Head of caudate nucleus (tissue), 42 donors: ENCODE measurements at places on chromosomes 4 and X.
A peak's percentile ranks its signal among the peaks of the same experiment; 100 is the strongest.

- no peak for DNase-seq
Observed at GRCh38 chrX:46710927-46711623, 47.8 kb downstream of the SLC9A7 start.

DNA sequence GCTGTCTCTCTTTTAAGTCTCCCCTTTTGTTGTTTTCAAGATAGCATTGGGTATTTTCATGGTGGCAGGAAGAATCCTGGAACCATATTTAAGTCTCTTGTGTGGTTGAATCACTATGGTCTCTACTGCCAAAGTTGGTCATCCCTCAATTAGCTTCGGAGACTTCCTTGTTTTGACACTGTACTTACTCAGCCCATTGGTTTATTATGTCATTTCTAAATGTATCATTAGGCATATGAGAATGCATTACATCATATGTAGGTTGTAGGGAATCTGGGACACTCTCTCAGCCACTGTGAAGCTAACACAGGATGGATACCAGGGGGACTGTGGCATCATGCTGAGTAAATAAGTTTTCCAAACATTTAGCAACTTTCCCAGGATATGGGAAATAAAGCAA lies 211.8 kb downstream of the DTHD1 start:
- no peak for DNase-seq

DNA sequence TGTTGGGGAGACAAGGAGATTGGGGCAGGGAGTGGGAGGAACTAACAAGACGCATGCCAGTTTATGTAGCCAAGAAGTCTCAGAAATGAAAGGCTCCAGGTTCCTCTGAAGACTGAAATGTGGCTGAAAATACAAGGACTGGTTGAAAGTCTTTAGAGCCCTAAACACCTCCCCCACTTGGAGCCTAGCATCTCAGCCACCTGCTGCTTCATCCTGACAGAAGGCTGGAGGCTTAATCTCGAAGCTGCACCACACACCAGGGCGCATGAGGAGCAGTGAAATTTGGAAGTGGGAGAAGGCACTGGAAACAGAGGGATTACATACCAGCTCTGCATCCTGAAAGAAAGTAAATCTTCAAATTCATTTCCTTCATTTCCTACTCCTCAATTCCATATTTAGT lies 160.7 kb upstream of the FTHL17 start:
- no peak for DNase-seq

DNA sequence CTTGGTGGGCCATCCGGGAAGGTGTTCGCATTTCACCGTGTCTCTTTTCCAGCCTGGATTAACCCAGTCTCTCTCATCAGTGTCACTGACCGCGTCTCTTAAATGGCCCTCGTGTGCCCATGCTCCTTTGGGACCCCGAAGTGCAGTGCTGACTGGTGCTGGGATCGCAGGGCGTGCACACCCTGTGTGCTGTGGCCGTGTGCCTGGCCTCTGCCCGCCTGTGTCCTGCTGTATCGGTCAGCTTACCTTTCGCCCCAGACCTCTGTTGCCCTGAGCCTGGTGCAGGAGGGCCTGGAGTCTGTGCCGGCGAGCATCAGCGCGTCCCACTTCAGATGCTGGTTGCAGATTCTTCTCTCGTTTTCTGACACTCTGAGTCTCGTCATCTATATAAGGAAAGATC lies 68.3 kb upstream of the HGFAC start:
- DNase-seq: no peak

GRCh38 chr4:184388106-184388505 lies 86.2 kb downstream of the IRF2 start:
- DNase-seq: no peak

GRCh38 chr4:5787311-5787710 lies 76.3 kb downstream of the EVC start:
- DNase-seq: no peak

GRCh38 chr4:150681063-150681462 lies 99.1 kb downstream of the MAB21L2 start:
- no peak for DNase-seq

DNA sequence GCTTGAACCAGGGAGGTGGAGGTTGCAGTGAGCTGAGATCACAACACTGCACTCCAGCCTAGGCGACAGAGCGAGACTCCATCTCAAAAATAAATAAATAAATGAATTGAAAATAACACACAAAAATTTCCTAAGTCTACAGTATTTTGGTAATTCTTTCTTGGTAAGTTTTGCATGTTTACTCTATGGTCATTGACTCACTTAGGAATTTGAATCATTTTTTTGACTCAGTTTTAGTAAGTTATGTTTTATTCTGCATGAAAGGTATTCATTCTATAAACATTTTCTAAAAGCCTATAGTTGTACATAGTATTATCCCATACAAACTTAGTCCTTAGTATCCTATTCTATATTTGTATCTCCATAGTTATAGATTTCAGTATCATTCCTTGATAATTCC lies 772.9 kb upstream of the SLIT2 start:
- no peak for DNase-seq

DNA sequence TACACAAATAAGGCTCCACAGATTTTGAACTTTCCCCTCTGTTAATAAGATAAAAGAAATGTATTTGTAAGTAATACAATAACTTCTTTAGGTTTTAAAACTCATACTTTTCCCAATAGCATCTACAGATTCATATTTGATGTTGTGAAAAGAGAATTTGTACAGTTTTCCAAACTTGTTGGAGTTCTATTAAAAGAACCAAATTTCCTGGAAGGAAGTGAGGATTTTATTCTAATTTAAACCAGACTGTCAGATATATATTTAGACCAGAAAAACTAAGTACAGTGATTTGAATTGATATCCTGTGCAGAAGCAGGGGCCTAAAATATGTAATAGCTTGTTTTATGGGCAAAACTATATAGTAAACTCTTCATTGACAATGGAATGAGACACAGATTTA lies 53.7 kb downstream of the NAA11 start:
- no peak for DNase-seq

DNA sequence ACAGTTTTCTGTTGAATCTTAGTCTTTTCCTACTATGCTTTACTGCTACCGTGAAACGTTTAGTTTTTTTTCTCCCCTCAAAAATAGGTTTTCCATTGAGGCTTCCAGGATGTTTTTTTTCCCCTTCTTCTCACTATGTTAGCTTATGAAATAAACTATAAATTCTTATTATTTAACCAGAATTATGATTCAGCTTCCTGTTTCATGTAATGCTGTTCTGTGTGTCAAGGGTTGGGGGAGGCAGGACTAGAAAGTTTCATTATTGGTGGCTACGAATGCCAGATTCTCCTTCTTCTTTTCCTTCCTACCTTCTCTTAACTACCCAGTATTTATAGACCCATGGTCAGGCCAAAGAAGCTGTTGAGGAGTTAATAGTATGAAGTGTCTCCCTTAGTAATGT lies 11.8 kb downstream of the CLCN5 start:
- DNase-seq: no peak

GRCh38 chr4:95267081-95267480 lies 281.7 kb downstream of the UNC5C start:
- DNase-seq: no peak

DNA sequence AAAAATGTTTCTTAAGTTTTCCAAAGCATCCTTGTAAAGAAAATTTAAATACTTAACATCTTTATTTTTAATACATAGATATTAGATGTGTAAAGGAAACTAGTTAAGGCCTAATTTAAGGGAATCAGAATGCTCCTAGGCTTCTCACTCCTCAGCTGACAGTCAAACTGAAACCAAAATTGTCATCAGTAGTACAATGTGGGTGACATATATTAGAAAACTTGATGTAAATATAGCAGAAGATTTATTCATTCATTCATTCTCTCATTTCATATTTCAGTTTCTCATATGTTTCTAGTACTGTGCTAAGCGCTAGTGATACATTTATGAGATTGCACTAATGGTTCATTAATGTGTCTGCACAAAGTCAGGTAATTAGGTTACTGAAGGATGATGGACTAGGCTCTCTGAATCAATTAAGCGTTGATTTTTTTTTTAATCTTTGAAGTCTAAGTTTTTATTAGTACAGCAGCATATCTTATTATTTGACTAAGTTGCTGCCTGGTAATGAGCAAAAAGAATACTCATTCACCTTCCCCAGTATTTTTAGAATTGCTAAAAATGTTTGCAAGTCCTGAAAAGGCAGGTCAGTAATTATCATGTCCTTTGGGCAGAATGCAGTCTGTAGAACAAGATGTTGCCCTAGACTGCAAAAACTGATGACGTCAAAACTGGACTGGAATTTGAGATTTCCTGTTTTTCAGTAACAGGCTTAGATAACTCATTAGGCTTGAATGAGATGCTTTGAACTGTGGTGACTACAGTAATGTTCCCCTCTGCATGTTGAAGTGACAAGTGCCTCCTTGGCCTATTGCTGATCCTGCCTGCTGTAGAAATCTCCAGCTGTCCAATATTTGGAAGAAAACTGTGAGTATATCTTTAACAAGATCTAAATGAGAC lies 128.7 kb downstream of the ARHGAP24 start:
- no peak for DNase-seq

GRCh38 chrX:51316271-51316670 lies 16.4 kb upstream of the NUDT10 start:
- DNase-seq: no peak

GRCh38 chr4:185713272-185713671 lies 98.7 kb downstream of the SORBS2 start:
- DNase-seq: no peak

DNA sequence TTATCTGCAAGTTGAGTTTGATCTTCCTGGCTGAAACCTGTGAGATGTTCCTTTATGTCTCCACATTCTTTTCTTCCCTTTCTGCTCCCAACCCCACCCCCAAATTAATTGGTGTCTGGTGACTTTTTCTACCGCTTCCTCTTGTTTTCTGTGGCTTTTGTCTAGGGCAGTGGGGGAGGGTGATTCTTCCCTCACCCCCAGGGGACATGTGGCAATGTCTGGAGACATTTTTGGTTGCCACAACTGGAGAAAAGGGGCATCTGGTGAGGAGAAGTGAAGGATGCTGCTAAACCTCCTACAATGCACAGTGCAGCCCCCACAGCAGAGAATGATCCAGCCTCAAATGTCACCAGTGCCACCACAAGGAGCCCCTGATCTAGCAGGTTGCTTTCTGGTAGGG lies 152.9 kb downstream of the NHS start:
- DNase-seq: no peak

DNA sequence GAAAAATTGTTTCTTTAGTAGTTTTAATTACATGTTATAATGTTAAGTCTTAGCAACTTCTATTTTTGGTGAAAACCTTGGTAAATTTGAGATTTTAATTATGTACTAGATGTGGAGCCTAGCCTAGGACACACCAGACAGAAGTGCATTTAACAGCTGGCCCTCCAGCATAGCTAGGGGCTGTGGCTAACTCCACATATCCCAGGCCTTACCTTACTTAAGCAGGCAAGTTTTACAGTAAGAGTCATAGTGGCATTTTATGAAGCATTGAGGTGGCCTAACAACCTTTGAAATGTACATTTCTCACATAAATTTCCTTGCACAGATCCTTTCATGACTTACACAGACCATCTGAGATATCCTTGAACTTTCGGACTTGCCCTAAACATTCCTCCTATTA lies 71.6 kb upstream of the C4orf54 start:
- no peak for DNase-seq

GRCh38 chrX:50469206-50469605 lies 1.4 kb downstream of the DGKK start:
- DNase-seq: no peak

DNA sequence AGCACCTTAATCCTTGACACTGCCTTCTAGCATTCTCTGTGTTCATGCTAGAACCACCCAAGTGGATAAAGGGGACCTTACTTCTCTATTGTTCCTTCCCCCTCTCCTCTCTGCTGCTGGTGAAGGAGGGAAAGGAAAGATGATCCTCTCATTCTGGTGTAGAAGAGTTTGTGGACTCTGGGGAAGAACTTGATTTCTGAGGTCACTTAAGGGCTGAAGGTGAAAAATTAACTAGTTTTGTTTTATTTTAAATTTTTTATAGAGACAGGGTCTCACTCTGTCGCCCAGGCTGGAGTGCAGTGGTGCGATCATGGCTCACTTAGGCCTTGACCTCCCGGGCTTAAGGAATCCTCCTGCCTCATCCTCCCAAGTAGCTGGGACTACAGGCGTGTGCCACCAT lies 29.8 kb downstream of the SMS start:
- DNase-seq: no peak

- DNase-seq: peak; percentile 75
Observed at GRCh38 chr4:173333658-173334084, 487 bp downstream of the HMGB2 start.

DNA sequence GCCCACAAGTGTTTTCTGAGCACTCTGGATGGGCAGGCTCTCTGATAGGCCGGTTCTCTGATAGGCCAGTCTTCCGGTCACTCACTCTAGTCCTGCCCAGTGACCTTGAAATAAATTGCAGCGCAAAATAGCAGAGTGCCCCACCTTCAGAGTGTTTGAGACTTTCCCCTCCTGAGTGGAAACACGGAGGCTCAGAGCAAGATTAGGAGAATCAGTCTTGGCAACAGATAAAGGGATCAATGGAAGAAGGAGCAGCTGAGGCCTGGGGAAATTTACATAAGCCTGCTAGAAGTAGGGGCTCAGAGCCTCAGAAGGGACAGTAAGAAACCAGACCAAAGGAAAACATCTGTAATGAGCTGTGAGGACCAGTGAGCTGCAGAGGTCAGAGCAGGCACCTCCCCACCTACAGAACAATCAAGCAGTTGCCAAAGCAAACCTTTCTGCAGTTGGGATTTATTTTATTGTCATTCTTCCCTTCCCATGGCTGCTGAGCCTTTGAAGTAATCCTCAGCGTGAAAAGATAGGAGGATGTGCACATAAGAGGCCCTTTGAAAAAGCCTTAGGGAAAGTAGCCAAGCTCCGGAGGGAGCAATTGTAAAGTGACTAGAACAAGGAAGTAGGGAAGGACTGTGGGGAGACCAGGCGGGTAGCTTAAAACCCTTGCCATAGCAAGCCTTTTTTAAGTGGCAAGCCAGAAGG lies 89.1 kb upstream of the TSPAN5 start:
- DNase-seq: no peak

DNA sequence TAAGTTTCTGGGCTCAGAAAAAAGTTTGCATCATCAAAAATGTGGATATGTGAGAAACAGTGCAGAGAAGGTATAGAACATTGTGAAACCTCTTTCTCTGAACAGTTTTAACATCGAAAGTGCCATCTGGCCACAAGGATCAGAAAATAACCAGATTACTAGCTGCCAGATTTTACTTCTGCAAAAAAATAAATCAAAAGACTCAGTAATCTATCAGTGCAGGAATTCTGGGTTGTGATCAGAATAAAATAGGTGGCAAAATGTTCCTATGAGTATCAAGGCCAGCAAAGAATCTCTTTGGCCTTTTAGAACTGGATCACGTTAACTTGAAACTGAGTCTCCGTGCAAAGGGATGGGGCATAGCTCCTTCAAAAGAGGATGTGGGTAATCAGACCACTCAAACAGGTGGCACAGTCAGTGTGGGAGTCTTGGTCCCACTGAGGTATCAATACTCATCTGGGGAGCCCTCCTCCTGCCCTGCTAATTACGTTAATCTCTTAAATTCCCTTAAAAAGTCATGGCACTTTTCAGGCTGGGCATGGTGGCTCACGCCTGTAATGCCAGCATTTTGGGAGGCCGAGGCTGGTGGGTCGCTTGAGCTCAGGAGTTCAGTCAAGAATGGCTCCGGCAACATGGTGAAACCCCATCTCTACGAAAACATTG lies 26.7 kb upstream of the RBM47 start:
- DNase-seq: no peak
